ENCODE measurements at places on chromosomes 3 and 15.

DNA sequence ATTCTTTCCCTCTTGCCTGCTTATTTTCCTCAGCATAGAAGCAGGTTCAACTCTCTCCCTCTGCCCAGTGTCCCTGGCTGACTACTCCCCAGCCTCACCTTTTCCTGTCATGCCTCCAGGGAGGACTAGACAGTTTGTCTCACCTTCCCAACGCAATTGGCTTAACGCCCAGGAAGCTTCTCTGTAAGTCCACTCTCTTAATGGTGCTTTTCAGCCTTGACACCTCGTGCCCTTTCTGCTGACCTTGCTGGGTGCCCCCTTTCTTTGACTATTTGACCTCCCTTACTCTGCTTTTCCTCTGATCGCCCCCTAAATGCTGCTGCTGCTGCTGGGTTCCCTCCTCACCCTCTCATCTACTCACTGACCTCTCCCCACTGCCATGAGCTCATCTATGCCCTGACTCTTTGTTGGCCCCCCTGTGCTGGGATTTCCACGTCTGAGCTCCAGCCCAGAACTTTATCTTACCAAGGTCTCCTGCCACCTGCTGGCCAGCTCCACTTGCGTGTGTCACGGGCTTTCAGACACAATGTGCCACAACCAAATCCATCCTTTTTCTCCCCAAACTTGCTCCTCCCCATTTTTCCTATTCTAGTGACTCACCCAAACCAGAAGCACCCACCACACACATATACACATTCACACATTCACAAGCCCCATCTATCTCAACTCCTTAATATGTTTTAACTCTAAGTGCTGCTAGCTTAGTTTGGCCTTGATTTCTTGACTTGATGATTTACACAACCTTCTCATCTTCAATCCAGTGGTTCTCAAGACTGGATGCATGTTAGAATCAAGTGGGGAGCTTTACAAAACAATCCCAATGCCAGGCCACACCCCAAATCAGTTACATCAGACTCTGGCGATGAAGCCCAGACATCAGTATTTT, 16.6 kb downstream of the EPB42 start:
- DNase-seq, result peak; percentile 13

DNA sequence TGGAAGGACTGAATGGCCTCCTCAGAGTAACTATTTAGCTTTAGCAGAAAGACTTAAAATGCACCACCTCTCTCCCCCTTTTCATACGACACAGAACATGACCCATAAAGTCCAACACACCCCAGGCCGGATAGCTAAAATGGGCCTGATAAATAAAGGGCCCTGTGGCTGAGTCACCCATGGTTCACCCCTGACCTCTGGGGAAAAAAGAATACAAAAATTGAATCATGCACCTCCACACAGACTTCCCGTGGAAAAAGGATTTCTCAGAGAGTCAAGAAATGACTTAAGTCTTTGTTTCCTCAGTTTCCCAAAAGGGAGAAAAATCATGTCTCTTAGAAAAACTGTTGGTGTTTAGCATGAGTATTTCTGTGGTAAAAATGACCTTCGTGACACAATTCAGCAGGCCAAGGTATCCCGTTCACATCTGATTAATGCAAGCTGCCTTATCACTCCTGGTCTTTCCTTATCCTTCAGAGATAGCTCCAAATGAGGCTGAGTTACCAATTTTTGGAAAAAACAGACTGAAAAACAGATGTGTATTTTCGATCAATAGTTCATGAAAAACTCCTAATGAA, 34.0 kb upstream of the ARHGEF3 start:
- no peak for DNase-seq

GRCh38 chr3:58564456-58565160, 12.6 kb downstream of the FAM107A start:
- no peak for DNase-seq

GRCh38 chr15:42050484-42051255, 29.8 kb upstream of the PLA2G4E start:
- no peak for DNase-seq

DNA sequence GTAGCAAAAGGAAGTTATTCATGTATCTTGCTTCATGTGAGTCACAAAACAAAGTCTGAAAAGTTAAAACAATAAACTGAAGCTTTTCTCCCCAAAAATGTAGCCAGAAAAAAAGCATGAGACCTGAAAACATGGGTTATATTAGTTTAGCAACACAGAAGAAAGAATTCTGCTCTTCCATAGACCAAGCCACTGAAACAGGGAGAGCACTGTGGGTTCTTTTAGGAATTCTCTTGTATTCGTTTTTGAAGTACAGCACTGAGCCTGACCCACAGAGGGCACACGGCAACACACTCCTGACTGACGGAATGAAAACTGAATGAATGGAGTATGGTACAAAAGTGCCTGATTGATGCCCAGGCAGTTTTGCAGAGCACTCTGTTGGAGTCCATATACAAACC, 66.6 kb downstream of the TM4SF4 start:
- DNase-seq, result no peak

GRCh38 chr3:38204599-38205471, 39.5 kb downstream of the OXSR1 start:
- DNase-seq, result no peak

DNA sequence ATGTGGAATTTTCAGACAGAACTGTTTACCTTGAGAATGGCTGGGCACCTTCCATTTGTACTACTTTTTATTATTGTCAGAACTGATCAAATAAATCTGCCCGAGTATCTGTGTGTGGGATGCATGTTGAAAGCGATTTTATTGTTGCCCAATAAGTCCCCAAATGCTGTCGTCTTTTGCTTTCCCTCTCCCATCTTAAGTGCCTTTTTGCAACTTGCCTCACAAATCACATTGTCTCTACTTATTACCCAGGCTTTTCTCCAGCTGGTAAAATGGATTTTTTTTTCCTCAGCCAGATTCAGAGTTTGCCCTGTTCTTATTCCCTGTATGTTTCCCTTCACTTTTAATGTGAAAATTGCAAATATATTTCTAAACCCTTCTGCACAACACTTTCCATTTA, 163.1 kb downstream of the CNTN4 start:
- DNase-seq, result no peak

- no peak for DNase-seq
Measured at GRCh38 chr15:64938192-64938591, 26.5 kb downstream of the ANKDD1A start.

DNA sequence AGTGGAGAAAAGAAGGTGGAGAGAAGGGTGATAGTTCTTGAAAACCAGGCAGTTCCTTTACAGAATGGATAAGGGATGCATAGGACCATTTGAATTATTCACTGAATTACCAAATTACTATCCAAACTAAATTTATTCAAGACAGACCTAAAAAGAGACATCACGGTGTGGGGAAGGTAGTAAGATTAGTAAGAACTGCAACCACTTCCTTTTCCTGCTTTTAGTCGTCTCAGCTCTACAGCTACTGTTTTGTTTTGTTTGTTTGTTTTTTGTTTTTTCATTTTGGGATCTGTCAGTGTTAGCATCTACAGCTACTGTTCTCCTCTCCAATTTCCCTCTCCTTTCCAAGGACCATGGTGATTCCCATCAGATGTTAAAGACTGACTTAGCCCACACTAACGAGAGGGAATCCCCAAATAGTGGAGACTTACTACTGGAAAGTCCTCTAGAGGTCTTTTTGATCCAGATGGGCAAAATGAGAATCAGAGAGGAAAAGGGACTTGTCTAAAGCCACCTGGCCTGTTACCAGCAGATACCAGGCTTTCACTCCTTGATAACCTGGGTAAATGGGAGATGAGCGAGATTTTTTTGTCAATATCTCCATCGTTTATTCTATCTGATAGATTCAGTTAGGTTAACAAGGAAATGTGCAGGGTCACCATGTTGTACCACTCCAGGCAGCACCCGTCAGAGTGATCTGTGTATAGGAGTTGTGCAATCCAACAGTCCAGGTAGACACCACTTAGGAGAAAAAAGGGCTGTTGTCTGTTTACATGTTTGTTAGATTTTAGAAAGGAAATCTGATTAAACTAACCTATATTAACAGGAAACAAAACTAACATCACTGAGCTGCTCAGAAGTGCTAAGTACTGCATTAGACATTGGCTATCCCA, 6.0 kb downstream of the HCLS1 start:
- no peak for DNase-seq

GRCh38 chr3:67176396-67176795, 178.3 kb downstream of the KBTBD8 start:
- no peak for DNase-seq

GRCh38 chr15:92801774-92802464, 98.2 kb upstream of the CHD2 start:
- no peak for DNase-seq

- no peak for DNase-seq
Measured at GRCh38 chr15:73751899-73752805, 999 bp downstream of the INSYN1 start.

DNA sequence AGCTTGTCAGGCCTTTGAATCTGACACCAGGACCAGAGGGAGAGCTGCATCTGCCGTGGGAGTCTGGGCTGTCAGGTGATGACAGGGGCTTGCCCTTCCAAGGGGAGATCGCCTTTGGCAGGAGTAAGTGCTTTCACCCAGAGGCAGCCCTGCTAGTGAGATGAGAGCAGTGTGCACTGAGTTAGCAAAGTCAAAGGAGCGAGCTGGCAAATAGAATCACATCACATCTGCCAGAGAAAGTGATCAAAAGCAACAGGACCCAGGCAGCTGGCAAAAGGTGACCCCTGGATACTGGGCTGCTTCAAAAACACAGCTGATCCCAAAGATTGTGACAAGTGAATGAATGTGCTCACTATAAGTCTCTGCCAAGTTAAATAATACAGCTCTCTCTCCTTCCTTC, 36.1 kb upstream of the PYDC2 start:
- no peak for DNase-seq

GRCh38 chr3:63855333-63855940, 8.2 kb downstream of the THOC7 start:
- no peak for DNase-seq

DNA sequence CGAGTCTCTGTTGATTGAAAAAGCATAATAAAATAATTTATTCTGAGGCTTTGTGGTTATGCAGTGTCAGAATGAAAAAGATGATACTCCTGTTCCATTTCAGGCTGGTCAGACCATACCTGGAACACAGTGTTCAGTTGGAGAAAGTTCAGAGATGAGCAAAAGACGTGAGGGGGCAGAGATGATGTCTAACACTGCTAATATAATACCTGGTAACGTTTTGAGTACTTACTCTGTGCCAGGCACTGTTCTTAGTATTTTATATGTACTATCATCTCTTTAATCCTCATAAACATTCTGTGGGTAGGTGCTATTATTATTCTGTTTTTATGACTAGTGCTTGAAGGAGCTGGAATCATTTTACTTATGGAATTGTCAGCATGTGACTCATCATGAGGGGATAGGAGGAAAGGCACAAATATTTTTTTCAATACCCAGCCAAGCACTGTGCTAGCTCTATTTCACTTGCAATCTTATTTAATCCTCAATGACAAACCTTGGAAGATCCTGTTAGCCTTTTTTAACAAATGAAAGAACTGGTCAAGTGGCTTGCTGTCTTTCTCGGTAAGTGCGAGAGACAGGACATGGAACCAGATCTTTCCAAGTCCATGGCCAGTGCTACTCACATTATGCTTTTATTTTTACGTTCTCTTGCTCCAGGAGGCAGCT, 31.8 kb downstream of the IQGAP1 start:
- no peak for DNase-seq

- no peak for DNase-seq
Measured at GRCh38 chr15:75636026-75636425, 4.0 kb downstream of the IMP3 start.

- no peak for DNase-seq
Measured at GRCh38 chr3:29521293-29521692, 240.4 kb downstream of the RBMS3 start.

- no peak for DNase-seq
Measured at GRCh38 chr3:105397974-105398373, 31.3 kb downstream of the ALCAM start.

DNA sequence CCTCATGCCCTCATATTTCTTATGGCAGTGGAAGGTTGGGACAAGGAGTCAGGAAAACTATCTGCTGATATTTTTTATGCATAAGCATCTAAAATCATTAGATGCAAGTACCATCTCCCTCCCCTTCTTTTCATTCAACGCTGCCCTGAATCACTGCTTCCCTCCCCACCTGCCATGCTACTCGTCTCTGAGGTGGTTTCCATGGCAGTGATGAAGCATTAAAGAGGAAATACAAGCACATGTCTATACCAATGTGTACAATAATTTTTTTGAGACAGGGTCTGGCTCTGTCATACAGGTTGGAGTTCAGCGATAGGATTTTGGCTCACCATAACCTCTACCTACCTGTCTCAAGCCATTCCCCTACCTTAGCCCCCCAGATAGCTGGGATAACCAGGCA, 67.5 kb upstream of the SETMAR start:
- no peak for DNase-seq

- no peak for DNase-seq
Measured at GRCh38 chr15:67196672-67197363, 57.6 kb downstream of the AAGAB start.

DNA sequence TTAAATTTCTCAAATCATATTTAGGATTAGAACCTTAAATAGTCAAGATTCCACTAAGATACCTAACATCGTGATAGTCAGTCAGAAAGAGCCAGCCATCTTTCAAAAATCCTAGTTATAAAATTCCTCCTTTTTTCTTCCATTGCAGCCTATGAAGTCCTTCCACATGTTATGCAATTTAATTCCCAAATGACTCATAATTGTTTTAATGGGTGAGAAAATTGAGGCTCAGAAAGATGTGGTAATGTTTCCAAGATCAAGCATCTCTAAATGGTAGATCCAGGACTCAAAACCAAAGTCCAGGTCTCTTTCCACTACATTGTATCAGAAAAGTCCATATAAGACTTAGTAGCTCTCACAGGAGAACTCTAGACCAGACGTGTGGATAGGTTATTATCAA, 9.5 kb downstream of the CFAP44 start:
- DNase-seq, result no peak

DNA sequence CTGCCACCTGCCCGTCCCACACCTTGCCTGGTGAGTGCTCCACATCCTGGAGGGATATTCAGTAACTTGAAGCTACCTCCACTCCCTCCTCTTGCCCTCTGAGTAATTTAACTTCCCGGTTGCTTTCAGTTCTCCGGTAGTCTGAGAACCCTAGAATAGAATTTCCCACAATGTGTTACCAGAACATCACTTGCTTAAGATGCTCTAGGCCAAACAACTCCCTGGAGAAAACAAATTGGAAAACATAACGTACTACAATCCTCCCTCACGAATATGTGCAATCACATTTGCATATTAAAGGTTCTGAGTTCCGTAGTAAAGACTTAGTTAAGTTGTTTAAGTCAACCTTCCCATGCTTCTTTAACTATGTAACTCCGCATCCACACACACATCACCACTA, 44.8 kb downstream of the SLCO2A1 start:
- DNase-seq, result no peak

DNA sequence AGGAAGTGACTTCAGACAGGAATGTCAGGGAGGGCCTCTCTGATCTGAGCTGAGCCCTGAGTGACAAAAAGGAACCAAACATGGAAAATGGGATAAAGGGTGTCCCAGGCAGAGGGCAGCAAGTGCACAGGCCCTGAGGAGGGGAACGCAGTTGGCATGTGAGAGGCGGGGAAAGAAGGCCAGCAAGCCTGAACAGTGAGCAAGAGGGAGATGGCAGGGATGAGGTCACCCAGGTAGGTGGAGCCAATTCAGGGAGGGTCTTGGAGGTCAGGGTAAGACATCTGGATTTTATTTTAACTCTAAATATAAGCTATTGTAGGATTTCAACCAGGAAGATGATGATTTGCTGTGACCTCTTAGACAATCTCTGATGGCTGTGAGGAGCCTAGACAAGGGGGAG, 167.7 kb downstream of the LRTM1 start:
- DNase-seq, result no peak
